ENCODE measurements at places on chromosomes 16 and 17. TPM values are rescaled to one million over a fixed set of nuclear protein-coding genes. Genes with fewer than 3 reads are reported as not detected.

Gene BCO1
- not detected for total RNA-seq

GRCh38 chr16:80896776-80897175 lies 92.4 kb upstream of the CDYL2 start:
- H3K4me1 ChIP-seq: peaks cover 16% of the 10 kb centered on the region
- no peak overlapping the region for H3K4me3 ChIP-seq
- H3K27me3 ChIP-seq: no peaks in the 10 kb centered on the region
- no peak overlapping the region for H3K27ac ChIP-seq
- no peaks in the 10 kb centered on the region for H3K36me3 ChIP-seq

- no peaks in the 10 kb centered on the region for H3K27me3 ChIP-seq
- no peak overlapping the region for H3K27ac ChIP-seq
- H3K36me3 ChIP-seq: no peaks in the 10 kb centered on the region
- peaks cover 2% of the 10 kb centered on the region for H3K4me1 ChIP-seq
- no peak for DNase-seq
Measured at GRCh38 chr17:80742091-80742490, 197.5 kb downstream of the RPTOR start.

- no peak for DNase-seq
- H3K4me1 ChIP-seq: peaks cover 20% of the 10 kb centered on the region
- no peaks in the 10 kb centered on the region for H3K36me3 ChIP-seq
- H3K27me3 ChIP-seq: peaks cover 15% of the 10 kb centered on the region
- no peak overlapping the region for H3K4me3 ChIP-seq
Measured at GRCh38 chr17:54945671-54946070, 22.8 kb downstream of the COX11 start.
